ENCODE measurements at places on chromosomes 12 and 14.

GRCh38 chr12:32545413-32545980 is 133.6 kb upstream of the DNM1L start:
- no peak for DNase-seq

- peak; percentile 66 for DNase-seq
Measured at GRCh38 chr14:70857496-70857890, 48.2 kb upstream of the MAP3K9 start.

GRCh38 chr12:58277231-58277630 is 335.9 kb downstream of the ATP23 start:
- DNase-seq: no peak

DNA sequence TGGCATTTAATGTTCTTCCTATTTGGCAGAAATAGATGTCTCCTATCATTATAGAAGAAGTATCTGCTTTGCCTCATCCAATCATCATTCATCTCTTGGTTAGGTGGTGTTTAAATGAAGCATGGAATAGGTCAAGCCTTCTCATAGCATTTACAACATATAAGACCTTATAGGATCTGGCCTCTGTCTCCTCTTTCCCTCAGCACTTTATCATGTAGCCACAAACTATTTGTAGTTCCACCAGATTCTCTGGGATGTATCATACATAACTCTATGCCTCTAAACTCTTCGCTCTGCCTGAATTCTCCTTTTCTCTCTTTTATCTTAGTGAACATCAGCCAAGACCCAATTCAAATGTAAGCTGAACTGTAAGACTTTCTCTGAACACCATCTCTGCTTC is 20.7 kb downstream of the NAA25 start:
- DNase-seq: no peak

GRCh38 chr14:95321693-95322455 is 2.2 kb upstream of the CLMN start:
- no peak for DNase-seq

DNA sequence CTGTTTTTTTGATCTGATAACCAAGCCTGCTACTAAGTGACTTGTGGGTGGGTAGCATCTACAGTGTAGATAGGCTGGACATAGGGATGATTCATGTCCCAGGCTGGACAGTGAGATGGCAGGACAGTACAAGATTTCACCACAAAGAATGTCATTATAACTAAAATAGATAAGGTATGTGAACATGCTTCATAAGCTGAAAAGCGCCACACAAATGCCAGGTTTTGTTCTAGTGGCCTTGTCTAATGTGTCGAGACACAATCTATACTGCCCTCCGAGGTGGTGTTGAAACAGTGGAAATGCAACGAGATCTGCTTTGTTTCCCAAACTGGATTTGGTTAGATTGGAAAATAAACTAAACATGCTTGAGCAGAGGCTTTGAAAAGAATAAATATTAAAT is 4.4 kb downstream of the LGALS3 start:
- peak; percentile 47 for DNase-seq

GRCh38 chr12:38772437-38772836 is 133.0 kb downstream of the CPNE8 start:
- DNase-seq: no peak

DNA sequence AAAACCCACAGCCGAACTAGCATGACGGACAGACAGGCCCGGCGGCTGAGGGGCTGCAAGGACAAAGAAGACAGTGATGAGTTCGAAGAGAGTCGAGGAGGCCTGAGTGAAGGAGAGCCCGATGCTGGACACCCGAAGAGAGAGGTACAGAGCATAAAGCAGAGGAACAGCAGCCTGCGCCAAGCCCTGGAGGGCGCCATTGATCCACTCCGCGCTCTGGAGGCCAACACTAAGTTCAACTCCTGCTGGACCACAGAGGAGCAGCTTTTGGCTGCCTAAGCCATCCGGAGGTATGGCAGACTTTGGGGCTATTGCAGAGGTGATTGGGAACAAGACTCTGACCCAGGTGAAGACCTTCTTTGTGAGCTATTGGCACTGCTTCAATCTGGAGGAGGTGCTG is 7.8 kb upstream of the PLXNC1 start:
- peak; percentile 17 for DNase-seq

GRCh38 chr12:14167005-14167628 is 185.7 kb upstream of the GRIN2B start:
- DNase-seq: peak; percentile 41

GRCh38 chr14:61454545-61454944 is 133.2 kb downstream of the PRKCH start:
- no peak for DNase-seq

DNA sequence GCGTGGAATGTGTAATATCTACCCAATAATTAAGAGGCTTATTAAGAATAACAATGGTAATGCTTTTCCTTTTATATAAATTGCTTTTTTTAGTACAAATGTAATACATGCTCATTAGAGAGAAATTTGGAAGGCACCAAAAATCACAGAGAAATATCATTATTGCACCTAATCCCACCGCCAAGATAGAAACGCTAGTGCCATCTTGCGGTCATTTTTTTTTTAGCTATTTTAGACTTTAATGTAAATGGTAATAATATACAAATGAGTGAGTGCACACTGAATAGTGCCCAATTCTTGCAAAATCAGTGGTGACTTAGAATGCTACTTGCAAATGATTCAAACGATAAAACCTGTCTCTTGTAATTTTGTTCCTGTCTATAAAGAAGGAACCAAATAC is 576.8 kb upstream of the TMEM132C start:
- DNase-seq: no peak

GRCh38 chr14:95424529-95424928 is 91.9 kb downstream of the SYNE3 start:
- DNase-seq: no peak

DNA sequence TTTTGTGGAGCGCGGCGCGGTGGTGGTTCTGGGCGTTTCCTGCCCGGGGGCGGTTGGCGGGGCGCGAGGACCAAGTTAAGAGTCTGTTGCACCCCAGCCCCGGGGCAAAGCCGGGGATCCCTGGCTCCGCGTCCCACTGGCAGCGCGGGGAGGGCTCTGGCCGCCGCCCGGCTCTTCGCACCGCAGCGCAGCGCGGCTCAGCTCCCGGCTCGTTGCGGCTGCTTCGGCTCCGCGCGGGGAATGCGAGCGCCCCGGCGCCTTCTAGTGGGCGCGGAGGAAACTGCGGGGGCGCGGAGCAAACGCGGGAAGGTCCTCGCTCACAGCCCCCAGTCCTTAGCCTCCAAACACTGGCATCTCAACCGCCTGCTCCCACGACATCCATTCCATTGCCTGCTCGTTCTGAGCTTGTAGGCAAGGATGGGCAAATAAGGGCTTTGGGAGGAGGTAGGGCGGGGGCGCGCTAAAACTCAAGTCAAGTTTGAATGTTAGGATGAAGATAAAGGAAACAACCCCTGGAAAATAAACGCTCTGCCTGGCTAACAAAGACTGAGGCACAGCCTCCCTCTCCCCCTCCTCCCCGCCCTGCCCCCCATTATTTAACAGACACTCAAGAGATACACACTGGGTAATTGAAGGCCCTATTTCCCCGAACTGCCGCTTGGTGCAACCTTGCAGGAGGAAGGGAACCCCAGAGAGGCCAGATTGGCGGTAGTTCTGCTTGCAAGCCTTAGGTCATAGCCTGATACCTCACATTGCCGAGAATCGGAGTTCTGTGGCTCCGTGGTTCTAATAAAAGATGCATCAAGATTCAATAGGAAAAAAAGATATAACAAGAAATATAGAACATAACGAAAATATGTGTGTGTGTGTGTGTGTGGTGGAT is at the start of gene B4GALNT1:
TSS of gene B4GALNT1 (minus strand) at position 244 of the 883 bp plus-strand sequence. CDS start 1,069 bp downstream, outside the sequence.
- peak; percentile 59 for DNase-seq

DNA sequence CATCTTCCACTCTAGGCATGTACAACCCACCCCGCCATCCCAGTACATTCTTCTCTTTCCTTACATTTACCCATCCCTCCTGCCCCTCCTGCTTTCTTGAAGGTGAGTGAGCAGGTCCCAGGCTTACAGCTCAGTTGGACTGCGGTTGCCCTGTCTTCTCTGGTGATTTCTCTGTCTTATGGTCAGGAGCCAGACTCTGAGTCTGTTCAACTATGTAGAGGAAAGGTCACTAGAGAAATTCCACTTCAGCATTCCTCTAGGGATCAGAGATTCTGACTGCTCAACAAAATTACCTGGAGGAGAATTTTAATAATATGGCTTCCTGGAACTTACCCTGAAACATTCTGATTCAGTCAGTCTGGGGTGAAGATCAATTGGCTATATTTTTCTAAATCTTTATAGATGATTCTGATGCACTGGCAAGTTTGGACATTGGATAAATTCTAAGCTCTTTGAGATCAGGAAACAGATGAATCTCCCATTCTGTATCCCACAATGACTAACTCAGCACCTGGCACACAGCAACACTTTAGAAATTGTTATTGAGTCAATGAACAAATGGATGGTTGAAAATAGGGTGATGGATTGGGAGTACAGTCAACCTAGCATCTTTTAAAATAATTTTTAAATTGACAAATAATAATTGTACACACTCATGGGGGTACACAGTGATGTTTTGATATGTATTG is 128.6 kb upstream of the HIF1A start:
- peak; percentile 78 for DNase-seq

DNA sequence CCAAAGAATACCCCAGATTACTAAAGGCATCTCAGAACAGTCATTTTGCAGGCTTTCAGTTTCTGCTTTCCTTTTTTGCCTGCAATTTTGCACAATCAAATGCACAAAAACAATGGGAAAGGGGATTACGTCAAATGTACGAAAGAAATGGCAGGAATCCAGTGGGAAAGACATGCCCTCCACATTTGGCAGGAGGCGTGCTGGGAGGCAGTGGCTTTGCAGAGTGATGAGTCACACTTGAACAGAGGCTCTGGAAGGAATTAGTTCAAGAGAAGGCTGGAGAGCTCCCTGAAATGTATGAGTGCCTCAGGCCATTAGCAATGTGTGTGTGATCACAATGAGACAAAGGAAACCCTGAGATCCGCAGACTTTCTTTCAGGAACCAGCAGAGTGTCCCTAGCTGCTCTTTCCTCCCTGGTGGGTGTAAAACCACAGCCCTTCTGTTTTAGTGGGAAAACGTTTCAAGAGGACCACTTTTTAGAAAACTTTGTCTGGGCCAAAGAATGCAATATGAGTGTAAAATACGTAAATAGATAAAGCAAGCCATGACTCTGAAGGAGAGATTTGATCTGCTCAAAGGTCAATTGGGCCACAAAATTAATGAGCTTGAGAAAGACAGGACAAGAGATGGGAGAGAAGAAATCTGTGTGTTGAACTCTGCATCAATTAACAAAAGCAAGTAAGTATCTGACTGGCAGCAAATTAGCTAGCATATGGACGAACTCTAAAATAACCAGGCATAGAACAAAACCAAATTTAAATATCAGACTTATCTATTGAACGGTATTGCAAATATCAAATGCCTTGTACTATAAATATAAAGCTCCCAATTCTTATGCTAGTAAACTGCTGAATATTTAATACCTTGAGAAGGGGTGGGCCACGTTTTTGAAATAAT is 155.4 kb upstream of the PDE3A start:
- DNase-seq: peak; percentile 99

DNA sequence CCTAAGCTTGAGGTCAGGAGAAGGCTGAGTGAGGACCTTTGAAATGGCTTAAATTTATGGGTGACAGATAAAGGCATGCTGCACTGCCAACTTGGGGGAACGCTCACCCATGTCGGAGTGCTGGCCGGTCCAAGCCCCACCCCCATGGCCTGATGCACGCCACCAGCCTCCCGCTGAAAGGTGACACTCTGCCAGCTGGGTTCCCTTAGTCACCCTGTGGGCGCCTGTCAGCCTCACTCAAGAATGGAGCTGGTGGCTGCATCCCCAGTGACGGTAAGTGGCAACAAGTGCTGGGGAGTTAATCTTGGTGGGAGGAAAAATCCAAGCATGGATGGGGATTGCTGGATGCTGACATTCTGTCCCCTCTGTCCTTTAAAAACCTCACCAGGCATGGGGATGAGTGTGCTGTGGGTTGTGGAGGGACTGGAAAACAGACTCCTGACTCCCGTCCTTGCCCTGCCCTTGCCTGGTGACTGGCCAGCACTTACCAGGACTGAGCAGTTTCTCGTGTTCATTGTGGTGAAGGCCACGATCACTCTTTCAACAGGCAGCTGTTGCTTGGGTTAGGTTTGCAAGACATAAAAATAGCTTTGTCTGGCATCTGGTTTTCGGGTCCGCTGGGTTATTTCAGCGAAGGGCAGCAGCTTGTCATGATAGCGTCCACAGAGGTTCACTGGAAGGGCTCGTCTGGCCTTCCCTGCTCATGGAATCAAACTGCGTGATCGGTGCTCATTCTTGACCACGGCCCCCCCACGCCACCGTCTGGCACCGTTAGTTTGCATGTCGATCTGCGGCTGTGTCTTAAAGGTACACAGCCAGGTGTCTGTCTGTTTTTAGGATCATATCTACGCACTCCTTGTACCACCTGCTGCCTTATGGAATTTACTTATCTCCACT is 15.0 kb downstream of the ACACB start:
- DNase-seq: no peak

GRCh38 chr14:71856199-71856919 is 75.9 kb upstream of the RGS6 start:
- no peak for DNase-seq

GRCh38 chr14:54487771-54488170 is 1.0 kb downstream of the GMFB start:
- peak; percentile 55 for DNase-seq

DNA sequence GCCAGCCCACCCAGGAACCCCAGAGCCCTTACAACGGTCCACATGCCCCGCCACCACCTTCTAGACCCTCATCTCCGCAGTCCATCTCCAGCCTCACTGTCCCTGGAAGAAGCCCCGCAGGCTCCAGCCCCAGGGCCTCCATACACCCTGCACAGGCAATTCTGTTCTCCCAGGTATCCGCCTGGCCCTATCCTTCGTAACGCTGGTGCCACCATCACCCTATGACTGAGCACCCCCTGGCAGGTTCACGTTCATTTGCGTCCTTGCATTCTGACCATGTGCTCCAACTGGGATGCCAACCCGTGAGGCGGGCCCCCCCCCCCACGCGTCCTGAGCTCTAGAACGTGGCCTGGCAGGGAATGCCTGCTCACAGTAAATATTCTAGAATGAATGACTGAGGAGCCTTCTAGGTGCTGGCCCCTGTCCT is 675 bp upstream of the SCARB1 start:
- no peak for DNase-seq

DNA sequence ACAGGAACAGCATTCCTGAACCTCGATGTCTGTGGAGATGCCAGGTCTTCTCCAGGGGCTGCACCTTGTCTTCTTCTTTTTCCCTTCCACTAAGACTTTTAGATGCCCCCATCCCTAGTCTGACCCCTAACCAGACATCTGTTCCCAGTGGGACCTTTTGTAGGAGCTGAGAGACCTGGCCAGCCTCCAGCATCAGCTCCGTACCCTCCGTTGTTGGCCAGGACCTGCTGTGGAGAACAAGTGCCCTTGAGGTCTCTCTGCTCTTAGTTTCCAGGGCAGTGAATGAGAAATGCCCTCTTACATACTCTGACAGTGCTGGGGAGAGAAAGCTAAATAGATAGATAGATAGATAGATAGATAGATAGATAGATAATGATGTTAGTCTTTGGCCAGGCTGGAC is 16.8 kb upstream of the SDR39U1 start:
- no peak for DNase-seq

GRCh38 chr12:54220567-54220966 is 31.8 kb upstream of the SMUG1 start:
- no peak for DNase-seq

GRCh38 chr14:41604721-41605531 is 1.8 kb upstream of the LRFN5 start:
- peak; percentile 87 for DNase-seq

- DNase-seq: no peak
Measured at GRCh38 chr12:72790273-72790672, 518.1 kb downstream of the TRHDE start.

All from fibroblast of skin of right biceps (primary cell).